CD8-positive, alpha-beta memory T cell (primary cell): ENCODE measurements at places on chromosomes 2 and 18.

- no peak for DNase-seq
These were observed 888.4 kb downstream of the TSN start for GRCh38 chr2:122643725-122644329.

DNA sequence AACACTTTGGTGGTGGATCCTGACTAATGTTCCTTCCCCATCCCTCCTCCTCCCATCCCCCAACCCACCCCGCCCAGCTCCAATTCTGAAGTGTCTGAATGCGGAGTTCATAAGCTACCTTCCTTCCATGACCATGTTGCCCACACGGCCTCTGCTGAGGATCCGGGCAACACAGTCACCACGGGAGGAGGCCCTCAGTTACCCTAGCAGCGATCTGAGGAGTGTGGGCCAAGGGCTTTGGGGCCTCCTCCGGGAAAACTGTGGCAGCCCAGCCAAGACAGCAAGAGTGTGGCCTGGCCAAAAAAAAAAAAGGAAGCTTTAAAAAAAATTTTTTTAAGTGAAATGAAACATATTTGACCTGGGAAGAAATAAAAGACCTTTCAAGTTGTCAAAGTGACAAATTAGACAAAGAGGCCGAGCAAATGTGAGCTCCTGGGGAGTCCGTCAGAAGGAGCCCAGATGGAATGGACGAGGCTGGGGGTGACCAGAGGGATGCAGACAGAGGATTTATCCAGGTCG lies 169.0 kb upstream of the PKDCC start:
- DNase-seq, result no peak

GRCh38 chr2:116935097-116935814 lies 879.2 kb upstream of the DDX18 start:
- no peak for DNase-seq

GRCh38 chr2:165078913-165079312 lies 123.6 kb upstream of the SLC38A11 start:
- no peak for DNase-seq

- DNase-seq, result no peak
These were observed 338.9 kb downstream of the CCDC85A start for GRCh38 chr2:56522605-56523089.

- no peak for DNase-seq
These were observed 42.4 kb downstream of the LRRFIP1 start for GRCh38 chr2:237669628-237670392.

- DNase-seq, result no peak
These were observed 150.9 kb downstream of the CD8B2 start for GRCh38 chr2:106638043-106638442.

GRCh38 chr2:233410196-233410760 lies 56.0 kb downstream of the DGKD start:
- no peak for DNase-seq

GRCh38 chr2:194742706-194743105 lies 914.3 kb upstream of the SLC39A10 start:
- no peak for DNase-seq

- no peak for DNase-seq
These were observed 46.4 kb downstream of the ACYP2 start for GRCh38 chr2:54161660-54162424.

DNA sequence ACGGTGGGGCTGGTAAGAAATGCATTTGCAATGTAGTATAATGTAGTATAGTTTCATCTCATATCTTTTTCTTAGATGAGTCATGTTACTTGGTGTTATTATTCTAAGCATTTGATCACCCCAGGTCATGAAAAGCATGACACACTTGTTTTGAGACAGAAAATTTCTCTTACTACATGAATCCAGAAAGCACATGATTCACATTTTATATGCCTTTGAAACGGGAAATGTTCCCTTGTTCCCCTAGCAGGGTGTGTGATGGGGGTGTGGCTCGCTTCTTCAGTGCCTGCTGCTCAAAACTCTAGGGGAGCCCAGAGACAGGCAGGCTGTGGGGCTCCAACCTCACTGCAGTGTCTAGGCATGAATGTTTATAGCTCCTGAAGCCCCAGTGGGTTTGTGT lies 116.0 kb upstream of the RAB27B start:
- DNase-seq, result no peak

GRCh38 chr2:40364151-40364874 lies 87.6 kb downstream of the SLC8A1 start:
- DNase-seq, result no peak

GRCh38 chr2:200300638-200301314 lies 5.7 kb upstream of the SPATS2L start:
- no peak for DNase-seq

GRCh38 chr2:24993406-24994145 lies 21.8 kb upstream of the DNAJC27 start:
- DNase-seq, result no peak

- DNase-seq, result no peak
These were observed 980 bp downstream of the OBSL1 start for GRCh38 chr2:219570194-219570923.

- no peak for DNase-seq
These were observed 61.2 kb upstream of the ATL2 start for GRCh38 chr2:38438133-38438882.

GRCh38 chr2:182834293-182834692 lies 32.1 kb downstream of the FRZB start:
- DNase-seq, result no peak
